ENCODE measurements at places on chromosomes 3 and 15. TPM values are rescaled to one million over a fixed set of nuclear protein-coding genes. Genes with fewer than 3 reads are reported as not detected.

GRCh38 chr3:45830121-45830520, 11.8 kb downstream of the LZTFL1 start:
- H3K4me3 ChIP-seq = no peak overlapping the region
- H3K36me3 ChIP-seq = peaks cover 8% of the 10 kb centered on the region
- H3K27me3 ChIP-seq = no peaks in the 10 kb centered on the region
- H3K27ac ChIP-seq = no peak overlapping the region
- no peak for DNase-seq
- H3K4me1 ChIP-seq = peaks cover 2% of the 10 kb centered on the region

GRCh38 chr3:179451265-179452175, at the start of gene GNB4:
Gene GNB4 (minus strand): TSS chr3:179451470. CDS start chr3:179426200, 25,270 bp downstream.
- peak within 1 kb of the TSS; percentile 42 for H3K27ac ChIP-seq
- peak; percentile 64 for DNase-seq
- H3K4me1 ChIP-seq = peaks cover 23% of the 10 kb centered on the region
- H3K36me3 ChIP-seq = no peaks in the 10 kb centered on the region

- no peak overlapping the region for H3K4me3 ChIP-seq
- no peaks in the 10 kb centered on the region for H3K4me1 ChIP-seq
- H3K27ac ChIP-seq = no peak overlapping the region
- DNase-seq = no peak
These were observed 457.0 kb downstream of the PLOD2 start for GRCh38 chr3:145704020-145704419.

DNA sequence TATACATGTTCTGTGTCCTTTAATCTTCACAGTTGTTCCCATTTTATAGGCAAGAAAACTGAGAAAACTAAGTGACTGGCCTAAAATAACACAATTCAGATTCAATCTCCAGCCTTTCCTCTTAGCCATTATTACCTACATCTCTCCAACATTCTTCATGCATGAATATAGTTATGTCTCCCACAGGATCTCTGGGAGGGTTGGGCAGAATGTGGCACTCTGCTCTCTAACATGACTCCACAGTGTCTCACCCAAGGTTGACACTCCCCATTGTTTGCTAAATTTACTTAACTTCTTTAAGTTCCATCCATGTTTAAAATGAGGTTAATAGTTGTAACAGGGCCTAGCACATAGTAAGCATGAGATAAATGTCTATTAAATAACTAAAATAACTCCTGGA, 276.3 kb downstream of the ERC2 start:
- H3K27ac ChIP-seq = no peak overlapping the region
- DNase-seq = no peak
- no peaks in the 10 kb centered on the region for H3K36me3 ChIP-seq
- no peaks in the 10 kb centered on the region for H3K4me1 ChIP-seq

- H3K4me1 ChIP-seq = peaks cover 74% of the 10 kb centered on the region
- no peaks in the 10 kb centered on the region for H3K36me3 ChIP-seq
These were observed 62.7 kb upstream of the KLF13 start for GRCh38 chr15:31263751-31264558.

DNA sequence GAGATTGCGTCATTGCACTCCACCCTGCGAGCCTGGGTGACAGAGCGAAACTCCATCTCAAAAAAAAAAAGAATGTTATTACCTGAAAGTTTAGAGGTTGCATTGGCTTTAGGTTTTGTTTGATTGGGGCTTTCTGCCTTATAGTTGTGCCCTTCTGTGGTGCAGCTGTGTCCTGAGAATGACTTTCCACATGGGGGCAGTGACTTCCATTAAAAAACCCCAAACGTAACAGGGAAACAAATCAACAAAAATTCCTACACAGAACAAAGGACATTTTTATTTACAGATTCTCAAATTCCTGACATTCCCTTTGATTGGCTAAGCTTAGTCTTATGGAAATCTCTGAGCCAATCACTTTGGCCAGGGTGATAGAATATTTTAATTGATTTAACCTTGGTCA, 154.1 kb upstream of the GPR149 start:
- H3K27me3 ChIP-seq = no peaks in the 10 kb centered on the region
- DNase-seq = no peak
- no peaks in the 10 kb centered on the region for H3K36me3 ChIP-seq
- H3K4me3 ChIP-seq = no peak overlapping the region
- no peaks in the 10 kb centered on the region for H3K4me1 ChIP-seq

DNA sequence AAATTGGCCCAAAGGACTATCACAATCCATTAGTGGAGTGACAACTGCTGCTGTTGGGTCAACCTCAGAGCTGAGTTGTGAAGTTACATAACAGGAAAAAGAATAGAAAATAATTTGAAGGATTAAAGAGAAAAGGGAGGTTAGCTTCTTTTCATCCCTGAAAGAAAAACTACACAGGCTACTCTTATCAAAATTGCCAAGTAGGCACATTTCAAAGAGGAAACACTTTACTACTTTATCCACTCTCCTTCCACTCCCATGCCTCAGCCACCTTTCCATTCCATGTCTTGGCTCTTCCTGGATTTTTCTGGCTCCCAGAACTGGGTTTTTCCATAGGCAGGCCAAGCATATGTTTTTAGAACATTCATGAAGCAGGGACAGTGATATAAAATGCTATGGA, 384.0 kb upstream of the RORA start:
- no peak overlapping the region for H3K27ac ChIP-seq
- H3K36me3 ChIP-seq = no peaks in the 10 kb centered on the region
- H3K4me1 ChIP-seq = no peaks in the 10 kb centered on the region

- H3K4me1 ChIP-seq = no peaks in the 10 kb centered on the region
- no peak overlapping the region for H3K4me3 ChIP-seq
- no peaks in the 10 kb centered on the region for H3K36me3 ChIP-seq
- no peak for DNase-seq
- H3K27ac ChIP-seq = no peak overlapping the region
These were observed 93.8 kb upstream of the UBE2E1 start for GRCh38 chr3:23711916-23712494.

DNA sequence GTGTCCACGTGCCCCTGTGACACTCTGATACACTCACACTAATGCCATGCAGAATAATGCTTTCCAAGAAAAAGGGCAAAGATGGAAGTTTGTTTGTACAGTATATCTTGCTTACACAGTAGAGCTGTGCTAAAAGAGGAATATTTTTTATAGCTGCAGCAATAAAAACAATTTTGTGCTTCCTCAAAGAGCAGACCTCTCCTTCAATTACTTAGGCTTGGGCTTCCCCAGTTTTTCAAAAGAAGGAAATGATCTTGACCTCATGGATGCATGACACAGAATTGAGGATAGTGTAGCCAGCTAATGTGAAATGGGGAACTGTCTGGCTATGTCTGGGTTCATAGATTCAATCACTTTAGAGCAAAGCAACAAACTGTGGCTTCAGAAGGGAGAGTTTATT, 137.4 kb downstream of the STT3B start:
- H3K36me3 ChIP-seq = no peaks in the 10 kb centered on the region
- peaks cover 4% of the 10 kb centered on the region for H3K4me1 ChIP-seq
- H3K27me3 ChIP-seq = no peaks in the 10 kb centered on the region

DNA sequence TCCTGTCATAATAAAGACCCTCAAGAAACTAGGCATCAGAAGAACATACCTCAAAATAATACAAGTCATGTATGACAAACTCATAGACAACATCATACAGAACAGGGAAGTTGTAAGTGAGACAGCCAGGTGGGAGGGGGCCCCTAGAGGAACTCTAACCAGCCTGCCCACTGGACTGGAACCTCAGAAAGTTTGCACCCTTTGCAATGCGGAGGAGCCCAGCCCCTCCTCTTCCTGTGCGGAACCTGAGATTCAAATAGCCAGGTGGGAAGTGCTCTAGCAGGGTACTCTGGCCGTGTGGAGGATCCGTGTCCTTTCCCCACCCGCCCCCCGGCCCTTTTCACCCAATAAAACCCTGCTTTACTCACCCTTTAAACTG, 387.0 kb upstream of the CBLB start:
- H3K36me3 ChIP-seq = peaks cover 20% of the 10 kb centered on the region
- no peak for DNase-seq
- H3K27ac ChIP-seq = no peak overlapping the region
- H3K4me3 ChIP-seq = no peak overlapping the region
- H3K27me3 ChIP-seq = no peaks in the 10 kb centered on the region

DNA sequence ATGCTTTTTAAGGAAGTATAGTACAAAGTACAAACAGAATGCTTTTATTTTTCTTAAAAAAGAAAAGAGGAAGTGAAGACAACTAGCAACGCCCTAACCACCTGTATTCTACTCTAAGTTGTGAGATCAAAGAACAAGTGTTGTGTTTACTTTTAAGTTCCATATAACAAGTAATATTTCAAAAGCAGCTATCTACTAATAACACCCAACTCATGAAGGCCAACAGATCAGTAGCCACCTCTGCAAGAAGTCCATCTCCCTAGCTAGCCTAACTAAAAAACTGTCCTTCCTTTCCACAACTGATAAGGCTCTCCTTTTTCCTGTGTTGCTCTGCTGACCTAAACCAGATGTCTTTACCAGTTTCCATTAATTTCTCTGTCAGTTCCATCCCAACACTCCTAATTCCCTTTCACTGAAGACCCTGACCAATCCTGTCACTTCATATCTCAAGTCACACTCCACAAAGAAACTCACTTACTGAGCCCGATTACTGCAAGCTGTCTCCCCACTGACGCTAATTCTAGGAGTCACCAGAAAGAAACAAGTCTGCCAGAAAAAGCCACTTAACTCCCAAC, 26.9 kb downstream of the PHC3 start:
- peaks cover 28% of the 10 kb centered on the region for H3K4me1 ChIP-seq
- H3K4me3 ChIP-seq = peak overlapping the region; percentile 31
- H3K36me3 ChIP-seq = peaks cover 45% of the 10 kb centered on the region

DNA sequence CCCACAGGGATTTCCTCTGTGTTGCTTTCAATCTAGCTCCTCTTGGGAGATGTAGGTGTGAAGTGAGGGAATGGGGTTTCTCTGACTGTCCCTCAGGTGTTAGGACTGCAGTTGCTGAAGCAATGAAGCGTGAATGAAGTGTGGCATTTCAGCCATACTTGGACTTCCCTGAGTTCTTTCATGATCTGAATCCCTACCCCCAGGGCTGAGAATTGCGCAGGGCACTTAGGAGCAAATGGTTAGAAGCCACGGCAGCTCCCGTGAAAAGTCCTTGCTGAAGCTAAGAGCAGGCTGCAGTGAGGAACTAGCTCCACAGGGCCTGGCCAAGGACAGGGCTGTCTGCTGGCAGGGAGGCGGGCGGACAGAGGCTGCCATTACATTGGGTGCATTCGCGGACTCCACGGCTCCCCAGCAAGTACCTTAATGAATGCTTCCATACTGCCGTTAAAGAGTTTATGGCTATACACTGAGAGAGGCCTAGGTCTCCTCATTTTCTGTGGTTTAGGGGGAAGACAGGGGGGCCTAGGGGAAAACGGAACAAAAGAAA, 69.0 kb upstream of the RAD18 start:
- H3K27me3 ChIP-seq = no peaks in the 10 kb centered on the region
- no peaks in the 10 kb centered on the region for H3K36me3 ChIP-seq
- no peaks in the 10 kb centered on the region for H3K4me1 ChIP-seq
- no peak overlapping the region for H3K27ac ChIP-seq

GRCh38 chr3:170754311-170754693, 115.7 kb downstream of the RPL22L1 start:
- no peak overlapping the region for H3K27ac ChIP-seq
- H3K27me3 ChIP-seq = peaks cover 14% of the 10 kb centered on the region
- H3K36me3 ChIP-seq = no peaks in the 10 kb centered on the region
- no peaks in the 10 kb centered on the region for H3K4me1 ChIP-seq
- H3K4me3 ChIP-seq = no peak overlapping the region
- no peak for DNase-seq

- no peaks in the 10 kb centered on the region for H3K36me3 ChIP-seq
- no peaks in the 10 kb centered on the region for H3K27me3 ChIP-seq
- H3K27ac ChIP-seq = no peak overlapping the region
- H3K4me1 ChIP-seq = peaks cover 4% of the 10 kb centered on the region
These were observed 30.0 kb upstream of the TRAK1 start for GRCh38 chr3:42061025-42061712.

DNA sequence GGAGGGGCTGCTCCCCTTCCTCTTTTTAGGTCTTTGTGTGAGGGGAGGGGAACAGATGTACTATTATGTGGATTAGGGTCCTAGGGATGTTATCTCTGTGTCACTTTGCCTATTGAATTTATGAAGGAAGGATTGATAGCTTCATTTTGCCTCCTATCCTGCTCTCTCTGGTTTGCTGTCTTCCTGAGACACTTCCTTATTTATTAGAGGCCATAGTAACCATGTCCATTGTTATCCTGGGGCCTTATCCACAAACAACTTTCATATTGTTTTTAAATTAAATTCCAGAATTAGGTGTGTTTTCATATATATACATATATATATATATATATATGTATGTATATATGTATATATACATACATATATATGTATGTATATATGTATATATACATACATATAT, 83.2 kb upstream of the LRRFIP2 start:
- no peaks in the 10 kb centered on the region for H3K27me3 ChIP-seq
- peaks cover 30% of the 10 kb centered on the region for H3K36me3 ChIP-seq
- no peak overlapping the region for H3K4me3 ChIP-seq
- no peak for DNase-seq

GRCh38 chr15:57190208-57190607, 186.1 kb upstream of the CGNL1 start:
- no peaks in the 10 kb centered on the region for H3K4me1 ChIP-seq
- H3K36me3 ChIP-seq = peaks cover 23% of the 10 kb centered on the region
- no peak for DNase-seq

Gene COL6A5
- total RNA-seq = 0.03 TPM

Gene SHQ1
- total RNA-seq = 16.7 TPM

Gene DLEC1
- 3.8 TPM for total RNA-seq

Gene GOLGA8T
- not detected for total RNA-seq

Gene STXBP5L
- total RNA-seq = not detected

Data from activated CD4-positive, alpha-beta memory T cell treated with anti-CD3 and anti-CD28 coated beads, Interleukin-2, amount 10 ng/mL, durations not matched to agents 7 days and 5 days (primary cell).